Inflammatory macrophage treated with lipopolysaccharide for 4 hours (primary cell): ENCODE measurements at places on chromosomes 5 and 9.

DNA sequence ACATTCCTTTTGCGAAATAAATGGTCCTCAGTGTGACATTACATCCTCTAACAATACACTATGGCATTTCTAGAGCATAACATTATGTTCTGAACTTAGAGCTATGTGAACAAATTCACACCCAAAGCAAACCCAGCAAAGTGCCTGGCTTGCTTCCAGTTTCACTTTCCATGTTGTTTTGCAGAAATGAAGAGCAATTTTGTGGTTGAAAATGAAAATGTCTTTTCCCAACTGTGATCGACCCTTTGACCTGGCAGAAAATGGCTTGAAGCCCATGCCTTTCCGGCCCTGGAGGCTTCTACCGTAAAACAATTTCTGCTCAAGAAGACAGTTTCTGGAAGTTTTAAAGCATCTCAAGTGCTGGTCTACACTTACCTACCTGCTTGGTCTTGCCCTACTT, 344.7 kb upstream of the RGMB start:
- no peak for DNase-seq

DNA sequence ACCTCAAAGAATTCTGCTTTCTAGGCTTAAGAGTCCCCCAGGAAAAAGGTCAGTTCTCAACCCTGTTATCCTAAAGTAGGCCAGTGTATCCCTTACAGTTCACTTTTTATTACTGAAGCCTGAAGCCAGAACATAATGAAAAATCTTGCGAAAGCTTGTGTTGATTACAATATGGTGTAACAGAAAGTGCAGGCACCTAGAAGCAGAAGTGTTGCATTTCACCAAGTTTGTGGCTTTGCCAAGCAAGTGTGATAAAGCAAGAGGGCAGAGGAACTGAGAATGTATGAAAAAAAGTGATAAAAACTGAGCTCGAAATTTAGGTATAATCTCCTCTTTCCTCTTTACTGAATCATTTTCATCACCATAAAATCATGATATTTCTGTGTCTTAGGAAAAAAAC, 26.2 kb downstream of the AGTPBP1 start:
- peak; percentile 92 for DNase-seq

DNA sequence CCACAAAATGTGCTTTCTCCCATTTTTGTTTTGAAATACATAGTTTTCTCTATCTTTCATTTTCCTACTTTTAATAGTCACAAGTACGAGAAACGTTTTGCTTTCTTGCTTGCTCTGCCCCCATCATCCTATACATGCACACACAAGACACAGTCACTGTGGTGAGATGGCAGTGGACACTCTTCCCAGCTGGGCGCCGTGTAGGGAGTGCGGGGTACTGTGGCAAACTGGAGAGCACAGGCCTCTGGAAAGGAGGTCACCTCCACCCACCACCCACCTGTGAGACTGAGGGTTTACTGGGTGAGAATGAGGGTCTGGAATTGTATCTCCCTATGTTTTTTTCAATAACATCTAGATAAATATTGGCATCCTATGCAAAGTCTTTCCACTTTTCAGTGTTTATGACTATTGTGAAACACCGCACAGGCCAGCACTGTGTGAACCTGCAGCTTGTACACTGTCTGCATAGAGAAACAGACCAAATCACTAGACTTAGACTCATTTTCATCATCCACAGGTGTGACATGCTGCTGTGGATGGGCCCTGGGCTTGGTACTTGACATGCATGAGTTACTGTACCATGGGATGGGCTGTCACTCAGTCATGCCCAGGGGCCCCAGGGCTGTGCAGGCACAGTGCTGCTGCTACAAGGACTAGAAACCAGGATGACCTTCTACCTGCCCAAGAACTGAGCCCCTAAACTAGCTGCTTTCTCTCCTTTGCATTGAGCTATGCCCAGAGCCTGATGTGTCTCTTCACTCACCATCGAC, 118.1 kb upstream of the LMX1B start:
- no peak for DNase-seq

DNA sequence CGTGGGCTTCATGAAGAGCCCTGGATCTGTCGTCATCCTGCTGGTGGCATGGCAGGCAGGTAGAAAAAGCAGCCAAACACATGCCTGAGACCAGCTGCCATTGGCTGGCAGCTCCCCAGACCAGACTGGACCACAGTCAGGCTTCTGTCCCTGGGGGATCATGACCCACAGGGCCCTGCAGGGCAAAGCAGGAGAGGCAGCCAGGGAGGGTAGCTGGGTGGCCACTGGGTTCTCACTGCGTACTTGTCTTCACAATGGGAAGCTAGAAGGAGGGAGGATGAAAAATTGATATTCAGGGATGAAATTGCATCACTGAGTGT, 67.8 kb upstream of the GARNL3 start:
- no peak for DNase-seq

DNA sequence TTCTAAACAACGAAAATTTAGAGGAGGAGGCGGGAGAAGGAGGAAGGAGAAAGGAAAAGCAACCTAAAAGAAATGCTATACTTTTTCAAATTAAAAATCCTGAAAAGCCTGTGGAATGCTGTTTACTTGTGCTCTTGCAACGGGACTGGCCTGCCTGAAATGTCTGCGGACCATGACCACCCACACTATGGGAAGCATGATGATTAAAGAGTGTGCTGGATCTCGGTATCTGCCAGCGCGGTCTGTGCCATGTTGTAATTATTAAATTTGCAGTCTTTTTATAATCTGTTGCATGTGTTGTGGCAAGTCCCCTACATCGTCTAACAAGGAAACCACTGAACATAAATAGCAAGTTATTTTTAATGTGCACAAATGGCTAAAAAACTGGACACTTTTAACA, 111.4 kb downstream of the FANCC start:
- DNase-seq: no peak

DNA sequence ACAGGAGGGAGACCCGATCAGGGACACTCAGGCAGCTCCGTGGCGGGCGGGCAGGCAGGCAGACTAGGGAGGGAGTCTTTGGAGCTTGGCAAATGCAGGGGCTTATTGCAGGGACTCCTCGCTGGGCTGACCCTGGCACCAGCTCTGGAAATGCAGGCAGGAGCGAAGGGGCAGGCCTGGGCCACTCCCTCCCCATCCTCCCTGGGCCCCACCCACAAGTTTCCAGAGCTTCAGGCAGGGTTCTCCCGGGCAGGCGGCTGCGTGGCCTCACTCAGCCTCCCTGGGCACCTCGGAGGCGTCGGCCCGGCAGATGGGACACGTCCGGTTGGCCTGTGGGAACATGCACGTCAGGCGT, 8.5 kb downstream of the RNF44 start:
- no peak for DNase-seq

DNA sequence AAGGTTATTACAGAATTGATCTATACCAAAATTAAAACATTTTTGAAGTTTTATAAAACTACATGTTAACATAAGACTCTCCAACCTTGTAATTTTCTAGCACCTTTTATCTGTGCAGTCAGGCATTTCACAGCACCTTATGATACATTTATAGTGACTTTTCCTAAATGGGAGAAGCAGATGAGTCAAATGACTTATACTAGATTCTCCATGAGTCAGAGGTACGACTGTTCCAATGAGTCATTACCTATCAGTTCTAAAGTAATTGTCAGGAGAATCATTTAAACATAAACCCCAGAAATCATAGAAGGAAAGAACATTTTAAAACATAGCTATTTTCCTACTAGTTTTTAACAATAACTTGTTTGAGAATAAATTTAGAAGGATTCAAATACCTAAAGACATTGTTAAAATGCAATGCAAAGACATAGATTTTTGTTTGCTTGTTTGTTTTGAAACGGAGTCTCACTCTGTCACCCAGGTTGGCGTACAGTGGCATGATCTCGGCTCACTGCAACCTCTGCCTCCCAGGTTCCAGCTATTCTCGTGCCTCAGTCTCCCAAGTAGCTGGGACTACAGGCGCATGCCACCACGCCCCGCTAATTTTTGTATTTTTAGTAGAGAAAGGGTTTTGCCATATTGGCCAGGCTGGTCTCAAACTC, 34.7 kb upstream of the DMXL1 start:
- peak; percentile 72 for DNase-seq

DNA sequence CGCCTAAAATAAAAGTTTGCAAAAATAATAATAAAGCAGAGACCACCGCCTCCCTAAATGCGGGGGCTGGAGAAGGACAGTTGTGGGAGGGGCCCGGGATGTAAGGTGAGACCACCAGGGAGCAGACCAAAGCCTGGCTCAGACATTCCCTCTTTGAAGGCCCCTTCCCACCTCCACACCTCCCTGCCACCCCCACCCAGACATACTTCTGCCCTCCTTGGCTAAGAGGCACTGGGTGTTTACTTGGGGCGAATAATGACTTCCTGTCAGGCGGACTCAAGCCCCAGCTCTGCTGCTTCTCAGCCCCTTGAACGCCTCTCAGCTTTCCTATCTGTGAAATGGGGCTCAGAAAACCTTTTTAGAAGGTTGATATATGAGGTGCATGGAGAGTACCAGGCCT, 58.8 kb upstream of the GGTA1 start:
- no peak for DNase-seq

DNA sequence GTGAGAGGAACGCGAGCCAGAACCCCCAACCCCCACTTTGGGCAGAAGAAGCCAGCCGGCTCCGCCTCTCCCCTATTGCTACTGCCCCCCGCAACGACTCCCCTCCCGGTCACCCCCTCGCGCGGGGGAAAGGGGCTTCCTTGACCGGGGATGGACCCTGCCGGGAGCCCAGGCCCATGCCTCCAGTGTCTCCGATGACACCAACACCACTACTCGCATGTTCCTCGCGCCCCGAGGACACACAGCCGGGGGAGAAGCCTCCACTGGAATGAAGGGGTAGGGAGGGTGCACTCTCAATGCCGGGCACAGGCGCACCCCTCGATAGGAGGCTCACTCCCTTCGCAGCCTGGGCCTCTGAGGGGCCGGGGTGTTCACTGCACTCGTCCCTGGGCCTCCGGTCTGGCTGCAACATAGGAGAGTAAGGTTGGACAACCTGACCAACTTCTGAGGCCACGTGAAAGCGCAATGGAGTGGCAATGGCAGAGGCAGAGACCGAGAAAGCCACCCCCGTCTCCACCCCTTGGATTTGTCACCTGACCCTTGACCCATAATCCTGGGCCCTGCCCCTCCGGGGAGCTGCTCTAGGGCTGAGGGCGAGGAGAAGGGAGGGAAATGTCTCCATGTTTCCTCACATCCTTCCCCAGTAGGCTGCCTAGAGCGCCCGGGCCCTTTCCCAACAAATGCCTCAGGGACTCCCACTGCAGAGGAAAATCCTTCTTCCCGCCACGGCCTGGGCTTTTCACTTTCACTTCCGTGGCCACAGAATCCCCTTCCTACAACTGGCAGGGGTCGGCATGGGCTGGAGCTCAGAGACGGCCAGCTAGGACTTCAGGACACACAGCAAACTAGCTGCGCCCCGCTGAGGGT, 1.1 kb upstream of the CNTFR start:
- peak; percentile 8 for DNase-seq

DNA sequence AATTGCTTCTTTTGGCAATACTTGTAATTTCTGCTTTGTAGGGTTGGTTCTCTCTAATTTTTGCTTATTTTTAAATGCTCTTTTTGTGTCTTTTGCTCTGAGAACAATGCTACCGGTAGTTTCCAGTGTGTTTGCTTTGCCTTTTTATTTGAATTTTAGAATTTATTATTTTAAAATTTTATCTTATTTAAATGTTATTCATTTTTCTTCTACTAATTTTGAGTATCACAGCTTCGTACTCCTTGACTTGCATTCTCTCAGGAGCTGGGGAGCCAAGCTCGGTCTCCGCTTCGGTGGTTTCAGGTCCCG, 45.9 kb downstream of the ANXA2R start:
- no peak for DNase-seq

GRCh38 chr5:2194949-2195348, 312.2 kb upstream of the IRX4 start:
- DNase-seq: no peak

GRCh38 chr5:169197343-169197742, 103.6 kb downstream of the SLIT3 start:
- no peak for DNase-seq

DNA sequence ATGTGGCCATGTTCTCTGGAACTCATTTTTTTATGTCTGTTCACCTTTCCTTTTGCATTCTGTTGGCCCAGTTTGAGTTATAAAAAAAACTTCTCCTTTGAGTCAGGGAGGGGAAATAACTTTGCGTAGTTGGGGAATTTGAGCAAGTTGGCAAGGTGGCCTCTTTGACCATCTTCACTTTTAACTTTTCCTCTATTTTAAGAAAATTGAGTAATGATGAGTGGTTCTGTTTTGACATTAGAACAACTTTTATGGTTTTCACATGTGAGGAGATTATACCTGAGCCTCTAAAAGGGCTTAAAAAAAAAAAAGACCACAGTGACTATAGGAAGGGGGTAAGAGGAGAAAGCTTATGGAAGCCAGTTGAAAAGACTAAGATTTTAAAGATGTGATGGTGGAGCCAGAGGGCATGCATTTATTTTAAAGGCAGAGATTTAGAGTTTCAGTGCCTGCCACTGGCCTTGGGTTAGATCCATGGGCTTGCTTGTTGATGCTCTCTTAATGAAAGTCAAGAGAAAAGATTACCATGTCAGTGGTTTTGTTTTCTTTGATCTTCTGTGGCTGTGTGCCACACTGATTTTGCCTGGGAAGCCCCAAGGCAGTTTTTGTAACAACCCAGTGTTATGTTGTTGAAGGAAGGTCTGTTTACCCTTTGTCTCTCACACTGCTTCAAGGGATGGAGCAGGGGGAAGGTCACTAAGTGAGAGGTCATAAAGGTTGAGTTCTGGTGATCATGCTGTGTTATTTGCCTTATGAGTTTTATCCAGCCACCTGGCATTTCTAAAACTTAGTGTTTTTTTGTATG, 219.7 kb upstream of the CD180 start:
- DNase-seq: no peak

- no peak for DNase-seq
These were observed 11.1 kb upstream of the KIF12 start for GRCh38 chr9:114110180-114110579.

- DNase-seq: no peak
These were observed 185.6 kb downstream of the TSSK1B start for GRCh38 chr5:113249206-113249605.

DNA sequence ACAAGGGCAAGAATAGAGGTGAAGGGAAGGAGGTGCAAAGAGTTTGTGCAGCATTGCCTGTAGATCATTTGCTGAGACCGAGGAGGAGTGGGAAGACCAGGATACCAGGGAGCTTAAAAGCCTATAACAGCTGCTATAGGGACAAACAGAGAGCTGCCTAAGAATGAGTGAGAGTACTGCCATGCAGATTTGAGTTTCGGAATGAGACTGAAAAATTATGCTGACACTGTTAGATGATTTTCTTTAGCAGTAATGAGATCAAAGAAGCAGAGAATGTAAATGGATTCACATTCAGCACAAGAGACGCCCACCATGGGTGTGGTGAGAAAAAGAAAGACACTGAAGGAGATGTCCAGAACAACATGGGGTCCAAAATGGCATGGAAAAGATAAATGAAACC, 69.7 kb downstream of the EPB41L4A start:
- DNase-seq: no peak

DNA sequence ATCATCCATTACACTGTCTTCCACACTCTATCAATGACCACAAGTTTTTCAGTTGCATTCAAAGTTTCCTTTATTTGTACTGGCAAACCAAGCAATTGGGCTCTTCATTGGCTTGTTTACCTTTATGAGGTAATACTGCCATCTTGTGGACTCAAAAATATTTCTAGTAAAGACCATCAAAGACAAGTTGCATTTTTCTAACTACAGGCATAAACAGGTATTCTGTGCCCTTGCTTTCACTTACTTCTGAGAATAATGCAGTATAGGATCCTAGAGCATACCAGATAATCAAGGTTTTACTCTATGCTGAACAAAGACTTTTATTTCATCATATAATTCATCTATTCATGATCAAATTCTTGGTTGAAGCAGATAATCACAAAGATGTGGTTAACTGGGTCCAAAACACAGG, 173.7 kb upstream of the POU5F2 start:
- peak; percentile 57 for DNase-seq
